Thymus (tissue), 14 donors: ENCODE measurements at places on chromosomes 4 and X. TPM values are rescaled to one million over a fixed set of nuclear protein-coding genes. Genes with fewer than 3 reads are reported as not detected.
A peak's percentile ranks its signal among the peaks of the same experiment; 100 is the strongest.

The CCSER1 gene
- 8.7 TPM for total RNA-seq

The TLR3 gene
- 2.6 TPM for total RNA-seq

The SSX2 gene
- total RNA-seq: not detected

The PABPC1L2B gene
- total RNA-seq: not detected

The GPRASP3 gene
- 3.1 TPM for total RNA-seq

The MAGEA12 gene
- not detected for total RNA-seq

GRCh38 chrX:31423609-31424189 lies 351.9 kb upstream of the FTHL17 start:
- no peak for DNase-seq

DNA sequence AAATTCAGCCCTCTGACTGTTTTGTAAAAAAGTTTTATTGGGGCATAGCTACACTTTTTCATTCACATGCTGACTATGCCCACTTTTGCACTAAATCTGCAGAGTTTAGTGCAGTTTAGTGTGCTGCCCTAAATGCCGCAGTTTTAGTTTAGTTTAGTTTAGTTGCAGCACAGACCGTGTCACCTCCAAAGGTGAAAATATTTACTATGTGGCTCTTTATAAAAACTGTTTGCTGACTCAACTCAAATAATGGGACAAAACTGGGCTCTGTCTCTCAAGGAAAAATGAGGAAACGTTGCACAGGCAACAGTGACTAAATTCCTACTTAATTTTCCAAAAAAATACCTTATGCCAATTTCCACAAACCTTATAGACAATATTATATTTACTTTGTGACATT lies 314.2 kb downstream of the C4orf33 start:
- DNase-seq: no peak

DNA sequence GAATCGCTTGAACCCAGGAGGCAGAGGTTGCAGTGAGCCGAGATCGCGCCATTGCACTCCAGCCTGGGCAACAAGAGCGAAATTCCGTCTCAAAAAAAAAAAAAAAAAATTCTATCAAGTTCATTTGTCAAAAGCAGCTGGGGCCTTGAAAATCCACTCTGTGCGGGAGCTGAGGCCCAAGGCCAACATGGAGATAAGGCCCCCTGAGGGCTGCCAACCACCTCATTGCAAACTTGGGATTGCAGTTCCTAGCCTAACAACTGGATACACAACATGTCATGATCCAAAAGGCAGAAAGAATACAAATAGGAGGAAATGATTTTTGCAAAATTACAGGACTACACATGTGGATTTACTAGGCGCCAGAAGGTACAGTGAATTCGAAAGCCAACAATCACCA lies 22.5 kb upstream of the PRDX4 start:
- DNase-seq: no peak

DNA sequence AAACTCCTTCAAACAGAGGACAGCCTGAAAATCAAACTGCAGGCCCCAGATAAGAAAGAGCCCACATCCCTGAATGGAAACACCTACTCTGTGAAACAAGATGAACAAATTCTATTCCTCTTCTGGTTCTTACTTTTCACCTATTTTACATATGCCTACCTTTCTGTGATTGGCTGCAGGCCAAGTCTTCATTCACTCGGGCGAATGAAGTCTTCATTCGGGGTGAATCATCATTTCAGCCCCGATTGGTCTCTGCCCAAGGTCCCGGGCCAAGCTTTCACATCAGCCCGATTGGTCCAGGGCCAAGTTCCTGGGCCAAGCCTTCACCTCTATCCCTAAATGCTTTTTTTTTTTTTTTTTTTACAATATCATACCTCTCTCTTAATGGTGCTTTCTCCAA lies 529.8 kb upstream of the ACTRT1 start:
- DNase-seq: no peak

GRCh38 chrX:103644125-103644524 lies 15.3 kb downstream of the TCEAL1 start:
- no peak for DNase-seq

- peak; percentile 28 for DNase-seq
Measured at GRCh38 chr4:1171311-1172227, 814 bp downstream of the SPON2 start.

DNA sequence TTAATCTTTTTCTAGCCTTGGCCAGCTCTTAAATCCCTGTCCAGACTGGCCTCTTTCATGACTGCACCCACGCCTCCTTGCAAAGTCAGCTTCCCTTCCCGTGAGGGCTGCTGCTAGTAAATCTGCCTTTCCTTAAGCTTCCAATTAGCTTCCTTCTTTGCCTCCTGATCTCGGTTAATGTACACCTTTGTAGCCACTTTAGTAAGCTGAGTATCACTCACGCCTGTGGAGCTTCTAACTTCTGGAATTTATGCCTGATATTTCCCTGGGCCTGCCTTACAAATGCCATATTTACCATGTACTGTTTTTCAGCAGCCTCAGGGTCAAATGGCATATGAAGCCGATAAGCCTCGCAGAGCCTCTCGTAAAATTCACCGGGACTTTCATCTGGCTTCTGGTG lies 5.1 kb upstream of the UGT8 start:
- DNase-seq: no peak
